ENCODE measurements at places on chromosomes 7 and 10. TPM values are rescaled to one million over a fixed set of nuclear protein-coding genes. Genes with fewer than 3 reads are reported as not detected.

The ATOH7 gene
- 0.48 TPM for total RNA-seq

The TPK1 gene
- 1.1 TPM for total RNA-seq

The ZNRF2 gene
- 3.1 TPM for total RNA-seq

The BTBD16 gene
- total RNA-seq, result not detected

The AKR1D1 gene
- not detected for total RNA-seq

The HOXA9 gene
- 1.0 TPM for total RNA-seq

The PRKCQ gene
- 0.24 TPM for total RNA-seq

The GIMAP6 gene
- 1.0 TPM for total RNA-seq

The ALDH18A1 gene
- 97.2 TPM for total RNA-seq

The WDR86 gene
- total RNA-seq, result 1.7 TPM

The ZEB1 gene
- 49.8 TPM for total RNA-seq

The CLRN3 gene
- total RNA-seq, result not detected

The PALS2 gene
- 13.5 TPM for total RNA-seq

The SKIDA1 gene
- total RNA-seq, result 1.7 TPM

The INA gene
- total RNA-seq, result 1.1 TPM

The PRR15 gene
- total RNA-seq, result 4.5 TPM

The PRLHR gene
- not detected for total RNA-seq

The CRHR2 gene
- not detected for total RNA-seq

The EPO gene
- 0.48 TPM for total RNA-seq

The TAS2R5 gene
- total RNA-seq, result 0.39 TPM

The LGI1 gene
- not detected for total RNA-seq

The KCTD7 gene
- 19.0 TPM for total RNA-seq

The KCNMA1 gene
- total RNA-seq, result 7.0 TPM

The FOXI2 gene
- total RNA-seq, result not detected

The NME8 gene
- total RNA-seq, result not detected

The HYAL4 gene
- total RNA-seq, result not detected

The SHH gene
- total RNA-seq, result 0.52 TPM

The OR2A12 gene
- not detected for total RNA-seq

The CFAP69 gene
- total RNA-seq, result 3.5 TPM

The RBP4 gene
- not detected for total RNA-seq

The CYP26C1 gene
- total RNA-seq, result 0.13 TPM

The IFIT1B gene
- total RNA-seq, result under 0.01 TPM

The CYP2C8 gene
- total RNA-seq, result not detected

The ACSM6 gene
- total RNA-seq, result not detected

The ITIH5 gene
- 0.91 TPM for total RNA-seq

The FBXL13 gene
- total RNA-seq, result 0.16 TPM

The PHF14 gene
- total RNA-seq, result 18.9 TPM

The ZNF680 gene
- 9.3 TPM for total RNA-seq

The PLEKHS1 gene
- not detected for total RNA-seq

The FFAR4 gene
- total RNA-seq, result not detected

The SEMA3A gene
- total RNA-seq, result 46.8 TPM

The PNLIPRP2 gene
- total RNA-seq, result not detected

The EMX2 gene
- not detected for total RNA-seq

All from epithelial cell of alveolus of lung (primary cell).